ENCODE measurements at places on chromosomes 5 and 9.

GRCh38 chr5:119136666-119137318, 65.9 kb downstream of the DMXL1 start:
- no peak for DNase-seq

GRCh38 chr5:76971511-76971910, 18.7 kb downstream of the CRHBP start:
- no peak for DNase-seq

GRCh38 chr5:171797543-171797942, 11.9 kb downstream of the SMIM23 start:
- DNase-seq = no peak

GRCh38 chr5:117454716-117455212, 880.1 kb upstream of the SEMA6A start:
- DNase-seq = peak; percentile 22

DNA sequence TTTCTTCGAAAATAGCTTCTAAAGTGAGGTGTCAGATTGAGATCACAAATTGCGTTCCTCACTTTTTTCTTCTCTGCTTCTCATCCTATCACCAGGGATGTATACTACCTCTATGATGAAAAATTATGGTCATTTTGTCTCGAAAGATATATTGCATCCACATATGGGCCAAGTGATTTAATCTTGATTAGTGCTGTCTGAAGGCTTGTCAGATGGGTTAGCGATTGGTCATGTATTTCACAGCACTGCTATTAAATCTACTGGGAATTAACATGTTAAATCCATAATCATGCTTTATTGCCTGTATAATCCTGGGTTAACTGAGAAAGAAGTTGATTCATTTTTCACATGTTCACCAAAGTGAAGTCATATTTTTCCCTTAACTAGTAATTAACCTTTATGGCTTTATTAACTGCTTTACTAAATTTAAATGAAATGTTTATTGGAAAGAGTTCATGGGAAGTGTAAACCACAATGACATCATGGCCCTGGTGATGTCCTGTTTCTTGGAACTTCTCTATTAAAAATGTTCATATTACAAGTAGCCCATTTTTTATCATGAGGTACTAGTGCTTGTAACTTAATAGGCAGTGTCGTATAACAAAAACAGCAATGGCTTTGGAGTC, 193.3 kb downstream of the SMC2 start:
- no peak for DNase-seq

DNA sequence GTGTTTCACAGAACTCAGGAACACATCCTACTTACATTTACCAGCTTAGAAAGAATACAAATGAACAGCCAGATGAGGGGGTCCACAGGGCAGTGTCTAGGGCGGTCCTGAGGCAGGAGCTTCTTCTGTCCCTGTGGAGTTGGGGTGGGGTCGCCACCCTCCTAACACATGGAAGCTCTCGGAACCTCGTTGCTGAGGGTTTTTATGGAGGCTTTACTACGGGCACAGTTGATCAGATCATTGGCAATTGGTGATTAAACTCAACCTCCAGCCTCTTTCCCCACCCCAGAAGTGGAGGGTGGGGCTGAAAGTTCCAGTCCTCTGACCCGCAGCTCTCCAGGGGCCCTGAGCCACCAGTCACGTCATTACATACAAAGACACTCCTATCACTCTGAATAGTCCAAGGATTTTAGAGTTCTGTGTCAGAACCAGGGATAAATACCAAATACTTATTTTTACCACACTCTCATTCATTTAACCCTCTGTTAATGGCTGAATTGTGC, 156.9 kb downstream of the COL23A1 start:
- DNase-seq = no peak

GRCh38 chr5:35852084-35852734, 4.5 kb upstream of the IL7R start:
- DNase-seq = no peak

- DNase-seq = no peak
Measured at GRCh38 chr9:98351370-98351769, 95.9 kb upstream of the TBC1D2 start.

DNA sequence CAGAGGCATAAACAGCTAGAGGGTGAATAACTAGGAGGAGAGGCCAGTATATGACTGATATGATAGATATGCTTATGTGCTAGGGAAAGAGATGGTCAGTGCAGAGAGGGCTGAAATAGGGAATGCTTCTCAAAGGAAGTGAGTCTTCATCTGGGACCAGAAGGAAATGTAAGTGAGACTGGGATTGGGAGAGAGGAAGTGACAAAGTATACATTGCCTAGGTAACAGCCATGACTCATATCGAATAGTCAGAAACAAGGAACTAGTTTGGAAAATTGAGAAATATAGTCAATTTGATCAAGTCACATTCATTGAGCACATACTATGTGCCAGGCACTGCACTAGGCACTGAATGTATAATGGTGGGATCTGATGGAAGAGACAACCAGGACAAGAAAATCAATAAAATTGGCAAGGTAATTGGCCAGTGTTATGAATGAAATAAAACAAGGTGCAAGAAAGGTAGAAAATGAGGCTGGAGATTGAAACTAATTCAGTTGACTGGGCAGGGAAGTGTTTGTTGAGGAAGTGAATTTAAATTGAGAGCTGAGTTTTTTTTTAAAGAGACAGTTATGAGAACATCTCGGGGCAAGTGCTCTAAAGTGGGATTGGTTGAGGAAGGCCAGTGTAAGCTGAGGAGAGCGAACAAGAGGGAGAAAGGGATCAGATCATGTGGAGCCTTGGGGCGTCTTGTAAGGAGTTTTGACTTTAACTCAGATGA, 4.3 kb downstream of the ERAP2 start:
- DNase-seq = no peak

DNA sequence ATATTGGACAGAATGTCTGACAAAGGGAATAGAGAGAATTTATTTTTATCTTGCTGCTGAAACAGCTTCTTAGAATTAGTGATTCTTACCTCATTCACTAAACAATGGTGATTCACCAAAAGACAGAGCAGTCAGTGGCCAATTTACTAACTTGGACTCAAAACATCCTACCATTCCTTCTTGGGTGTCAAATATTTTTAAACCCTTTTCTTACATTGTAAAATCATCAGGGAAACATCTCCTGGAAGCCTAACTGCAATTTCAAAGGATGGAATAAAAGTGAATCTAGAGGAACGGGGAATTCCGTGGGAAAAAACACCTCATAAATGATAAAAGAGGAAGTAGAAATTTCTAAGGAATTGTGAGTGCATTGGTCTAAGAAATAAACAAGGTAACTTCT, 97.7 kb downstream of the LHFPL2 start:
- no peak for DNase-seq

- no peak for DNase-seq
Measured at GRCh38 chr5:61275841-61276240, 56.2 kb upstream of the ZSWIM6 start.

GRCh38 chr9:34373749-34374148, 2.9 kb downstream of the MYORG start:
- DNase-seq = no peak

DNA sequence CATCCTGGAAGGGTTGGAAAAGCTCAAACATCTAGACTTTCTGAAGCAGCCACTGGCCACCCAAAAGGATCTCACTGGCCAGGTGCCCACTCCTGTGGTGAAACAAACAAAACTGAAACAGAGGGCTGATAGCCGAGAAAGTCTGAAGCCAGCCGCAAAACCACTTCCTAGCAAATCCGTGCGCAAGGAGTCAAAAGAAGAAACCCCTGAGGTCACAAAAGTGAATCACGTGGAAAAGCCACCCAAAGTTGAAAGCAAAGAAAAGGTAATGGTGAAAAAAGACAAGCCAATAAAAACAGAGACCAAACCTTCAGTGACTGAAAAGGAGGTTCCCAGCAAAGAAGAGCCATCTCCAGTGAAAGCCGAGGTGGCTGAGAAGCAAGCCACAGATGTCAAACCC, 87.6 kb downstream of the MAP1B start:
- DNase-seq = no peak

DNA sequence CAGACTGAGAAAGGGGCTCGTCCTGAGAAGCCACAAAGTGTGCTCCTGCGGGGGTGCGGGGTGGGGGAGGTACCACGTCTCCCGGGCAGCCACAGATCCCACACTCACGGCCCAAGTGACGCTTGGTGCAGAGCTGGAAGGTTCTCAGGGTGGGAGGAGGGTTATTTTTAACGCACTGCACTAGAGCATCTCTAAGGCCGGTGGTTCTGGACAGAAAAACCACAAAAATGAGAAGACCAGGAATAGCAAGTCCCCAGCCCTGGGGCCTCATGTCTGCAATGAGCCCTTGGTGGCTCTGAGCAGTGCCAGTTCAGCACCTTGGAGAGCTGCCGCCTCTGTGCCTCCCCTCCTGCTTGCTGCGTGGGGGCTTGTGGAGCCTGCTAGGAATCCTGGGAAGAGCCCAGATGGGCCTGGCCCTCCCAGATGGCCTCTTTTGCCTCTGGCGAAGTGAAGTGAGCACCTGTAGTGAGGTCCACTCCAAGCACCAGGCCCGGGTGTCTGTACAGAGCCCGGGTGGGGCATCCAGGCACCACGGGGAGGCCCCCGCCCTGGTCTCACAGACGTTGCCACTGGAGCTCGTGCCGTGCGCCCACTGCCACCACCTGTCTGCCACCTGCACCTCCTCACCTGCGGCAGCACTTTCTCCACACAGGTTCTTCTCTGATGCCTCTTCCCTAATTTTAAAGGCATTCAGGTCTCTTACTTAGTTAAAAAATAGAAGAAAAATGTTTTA, 48.9 kb upstream of the CACNA1B start:
- DNase-seq = peak; percentile 60

DNA sequence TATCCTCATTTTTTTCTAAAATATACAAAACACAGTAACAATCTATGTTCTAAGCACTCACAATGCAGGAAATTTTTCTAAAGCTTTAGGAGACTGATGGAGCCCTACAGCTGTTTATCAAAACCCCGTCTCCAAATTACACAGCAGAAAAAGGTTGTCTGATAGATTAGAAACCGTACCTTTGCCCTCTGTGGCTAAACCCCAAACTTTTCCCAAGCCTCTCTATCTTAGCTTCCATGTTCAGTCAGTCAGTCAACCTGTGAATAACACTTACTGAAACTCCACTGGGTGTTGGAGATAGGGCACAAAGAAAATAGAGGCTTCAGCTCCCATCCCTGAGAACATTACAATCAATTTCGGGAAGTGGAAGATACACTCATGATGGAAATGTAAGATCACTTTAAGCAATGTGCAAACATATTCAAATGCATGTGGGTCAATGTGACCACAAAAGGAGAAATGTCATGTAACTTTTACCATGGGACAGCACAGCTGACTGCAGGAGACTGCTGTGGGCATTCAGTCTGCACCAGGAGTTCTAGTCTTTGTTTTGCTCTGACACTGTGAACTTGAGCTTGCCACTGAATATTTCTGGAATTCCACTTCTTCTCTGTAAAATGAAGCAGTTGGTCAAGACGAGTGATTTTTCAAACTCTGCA, 279.5 kb upstream of the PIK3R1 start:
- no peak for DNase-seq

DNA sequence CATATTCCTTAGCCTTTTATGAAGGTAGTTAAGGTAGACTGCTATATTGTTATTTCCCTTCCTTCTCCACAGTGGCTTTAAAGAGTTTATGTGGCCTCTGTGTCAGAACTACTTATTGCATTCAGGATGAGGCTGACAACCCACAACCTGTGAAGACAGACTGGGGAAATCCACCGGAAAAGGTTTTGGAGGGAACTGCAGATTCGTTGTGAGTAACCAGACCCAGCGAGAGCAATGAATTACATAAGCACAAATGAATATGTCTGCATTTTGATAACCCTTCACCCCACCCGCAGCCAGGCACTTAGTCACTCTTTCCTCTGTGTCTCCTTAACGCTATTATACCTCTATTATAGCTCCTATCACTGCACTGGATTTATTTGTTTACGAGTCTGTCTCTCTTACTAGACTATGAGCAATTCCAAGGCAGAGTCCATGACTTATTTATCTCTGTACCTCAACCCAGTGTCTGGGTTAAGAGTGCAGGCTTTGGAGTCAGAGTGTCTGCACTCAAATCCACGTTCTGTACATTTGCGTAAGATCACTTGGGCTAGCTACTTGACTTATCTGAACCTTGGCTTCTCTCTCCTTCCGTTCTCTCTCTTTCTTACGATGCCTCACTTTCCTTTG, 19.2 kb downstream of the KCTD16 start:
- no peak for DNase-seq

GRCh38 chr5:6069496-6070185, 308.7 kb downstream of the MED10 start:
- no peak for DNase-seq

- DNase-seq = no peak
Measured at GRCh38 chr9:116724123-116724522, 37.0 kb downstream of the TRIM32 start.

GRCh38 chr9:127014216-127014909, 99.8 kb downstream of the RALGPS1 start:
- no peak for DNase-seq

DNA sequence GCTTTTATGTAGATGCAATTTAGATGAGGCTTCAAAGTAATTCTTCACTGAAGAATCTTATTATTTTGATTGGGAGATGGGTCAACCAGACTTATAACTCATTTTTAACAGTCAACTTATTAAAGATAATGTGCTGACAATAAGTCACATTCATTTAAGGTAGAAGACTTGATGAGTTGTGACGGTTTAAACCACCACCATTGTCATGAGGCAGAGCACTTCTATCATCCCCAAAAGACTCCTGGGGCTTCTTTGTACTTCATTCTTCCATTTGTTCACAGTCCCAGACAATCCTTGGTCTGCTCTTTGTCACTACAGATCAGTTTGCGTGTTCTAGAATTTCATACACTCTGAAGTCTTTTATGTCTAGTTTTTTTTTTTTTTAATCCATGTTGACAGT, 346.1 kb downstream of the RASEF start:
- no peak for DNase-seq

DNA sequence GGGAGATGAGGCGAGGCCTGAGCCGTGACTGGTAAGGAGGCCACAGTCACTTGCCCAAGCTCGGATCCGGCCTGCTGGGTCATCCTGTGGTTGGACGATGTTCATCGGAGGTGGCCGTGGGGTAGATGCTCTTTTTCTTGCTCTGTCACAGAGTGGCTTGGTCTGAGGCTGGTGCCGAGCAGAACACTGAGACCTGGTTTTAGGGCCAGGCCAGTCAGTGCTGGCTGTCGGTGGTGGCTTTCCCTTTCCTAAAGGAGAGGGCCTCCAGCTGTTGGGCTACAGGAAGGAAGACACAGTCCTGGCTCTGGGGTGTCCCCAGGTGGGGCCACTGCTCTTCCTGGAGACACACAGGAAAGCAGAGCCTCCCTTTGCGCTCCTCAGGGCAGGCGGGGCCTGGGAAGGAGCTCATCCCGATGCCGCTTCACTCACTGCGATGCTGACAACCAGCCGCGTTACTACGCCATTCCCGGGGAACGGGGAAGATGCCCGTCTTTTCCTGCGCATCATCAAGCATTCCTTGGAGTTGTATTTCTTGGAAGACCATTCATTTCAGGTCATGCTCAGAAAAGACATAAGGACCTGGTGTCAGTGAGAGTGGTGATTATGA, 254.8 kb upstream of the IRX4 start:
- no peak for DNase-seq

GRCh38 chr5:124436294-124436693, 310.1 kb downstream of the ZNF608 start:
- no peak for DNase-seq
